ENCODE measurements at places on chromosomes 12 and 14.
A peak's percentile ranks its signal among the peaks of the same experiment; 100 is the strongest.

DNA sequence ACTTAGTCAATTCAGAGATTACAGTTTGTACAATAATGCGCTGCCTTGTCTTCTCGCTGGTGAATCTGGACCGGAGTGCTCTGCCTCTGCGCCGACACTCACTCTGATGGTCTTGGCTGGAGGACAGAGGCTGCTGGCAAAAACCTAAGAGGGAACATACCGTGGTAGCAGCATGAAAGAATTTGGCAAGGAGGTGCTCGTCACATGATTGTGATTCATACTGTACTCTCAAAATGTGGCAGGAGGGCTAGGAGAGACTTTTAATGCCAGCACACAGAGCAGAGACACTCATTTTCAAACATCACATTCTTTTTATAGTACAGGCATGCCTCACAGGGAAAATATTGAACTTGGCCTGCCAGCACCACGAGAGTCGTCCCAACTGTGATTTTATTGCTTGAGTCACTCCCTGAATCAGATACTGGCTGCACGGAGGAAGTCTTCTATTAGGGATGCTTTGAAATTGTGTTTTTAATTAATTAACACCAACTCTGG is 67.8 kb downstream of the HMGA2 start:
- DNase-seq, result peak; percentile 99

- no peak for DNase-seq
Measured at GRCh38 chr14:56996721-56997399, 186.6 kb upstream of the OTX2 start.

DNA sequence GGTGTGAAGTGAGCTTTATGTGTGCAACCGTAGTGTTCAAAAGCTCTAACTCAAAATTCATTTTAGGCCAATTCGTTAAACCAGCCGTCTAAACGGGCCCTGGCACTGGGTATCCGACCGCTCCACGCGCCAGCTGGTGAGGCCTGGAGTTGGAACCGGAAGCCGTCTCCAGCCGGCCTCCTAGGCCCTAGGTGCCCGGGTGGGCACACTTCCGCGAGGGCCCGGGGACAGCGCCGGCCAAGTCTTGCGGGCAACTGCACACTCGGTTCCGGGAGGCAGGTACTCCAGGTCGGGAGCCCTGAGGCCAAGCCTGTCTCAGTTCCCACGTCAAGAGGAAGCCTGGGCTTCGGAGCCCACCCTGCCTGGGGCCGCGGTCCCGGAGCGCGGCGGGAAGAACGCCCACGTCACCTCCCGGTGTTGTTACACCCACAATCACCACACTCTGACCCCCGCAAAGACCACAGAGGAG is 16.2 kb downstream of the OTX2 start:
- DNase-seq, result no peak

- DNase-seq, result no peak
Measured at GRCh38 chr12:53090554-53090953, 6.9 kb upstream of the IGFBP6 start.

DNA sequence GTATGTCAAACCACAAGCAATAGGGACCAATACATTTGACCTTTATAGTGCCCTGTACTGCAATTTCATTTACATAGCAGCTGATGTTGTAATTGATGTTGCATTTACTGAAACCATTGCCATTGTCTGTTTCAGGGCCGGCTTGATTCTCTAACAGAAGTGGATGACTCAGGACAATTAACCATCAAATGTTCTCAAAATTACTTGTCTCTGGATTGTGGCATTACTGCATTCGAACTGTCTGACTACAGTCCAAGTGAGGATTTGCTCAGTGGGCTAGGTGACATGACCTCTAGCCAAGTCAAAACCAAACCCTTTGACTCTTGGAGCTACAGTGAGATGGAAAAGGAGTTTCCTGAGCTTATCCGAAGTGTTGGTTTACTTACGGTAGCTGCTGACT is 216.0 kb downstream of the AKAP6 start:
- DNase-seq, result no peak

GRCh38 chr12:4059898-4060568 is 186.8 kb upstream of the PARP11 start:
- no peak for DNase-seq

GRCh38 chr12:38691164-38691563 is 214.2 kb downstream of the CPNE8 start:
- no peak for DNase-seq

- peak; percentile 96 for DNase-seq
Measured at GRCh38 chr12:116426391-116427136, 132.6 kb upstream of the MAP1LC3B2 start.

GRCh38 chr12:52691076-52691840 is 11.1 kb upstream of the KRT1 start:
- DNase-seq, result no peak

DNA sequence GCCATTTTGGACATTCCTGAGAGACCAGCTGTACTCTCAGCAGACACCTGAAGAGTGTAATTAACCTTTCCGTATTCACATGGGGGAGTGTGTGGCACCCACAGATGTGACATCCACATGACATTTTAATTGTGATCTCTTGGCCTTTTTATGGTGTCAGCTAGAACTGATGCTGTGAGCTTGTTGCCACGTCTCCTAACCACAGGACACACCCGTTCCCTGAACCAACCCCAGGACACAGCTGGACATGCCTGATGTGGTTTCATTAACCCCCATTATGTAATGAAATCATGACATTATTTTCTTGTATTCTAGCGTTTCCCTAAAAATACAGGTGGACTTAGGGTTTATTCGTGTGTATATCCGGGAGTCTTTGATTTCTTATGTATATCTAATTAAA is 1036.1 kb downstream of the TMEM121 start:
- DNase-seq, result no peak

- no peak for DNase-seq
Measured at GRCh38 chr14:38887696-38888095, 215.3 kb downstream of the SEC23A start.

- no peak for DNase-seq
Measured at GRCh38 chr12:6390084-6390799, 6.3 kb downstream of the LTBR start.

- DNase-seq, result no peak
Measured at GRCh38 chr12:32148372-32148771, 41.7 kb downstream of the BICD1 start.

- no peak for DNase-seq
Measured at GRCh38 chr12:24864796-24865125, 84.1 kb downstream of the BCAT1 start.

- no peak for DNase-seq
Measured at GRCh38 chr14:45247427-45247826, 5.6 kb downstream of the MIS18BP1 start.

GRCh38 chr12:31586728-31587127 is 4.2 kb downstream of the DENND5B start:
- DNase-seq, result no peak

- DNase-seq, result no peak
Measured at GRCh38 chr14:59377991-59378601, 87.1 kb downstream of the GPR135 start.

GRCh38 chr14:70077005-70077404 is 111.7 kb downstream of the SLC8A3 start:
- DNase-seq, result no peak

DNA sequence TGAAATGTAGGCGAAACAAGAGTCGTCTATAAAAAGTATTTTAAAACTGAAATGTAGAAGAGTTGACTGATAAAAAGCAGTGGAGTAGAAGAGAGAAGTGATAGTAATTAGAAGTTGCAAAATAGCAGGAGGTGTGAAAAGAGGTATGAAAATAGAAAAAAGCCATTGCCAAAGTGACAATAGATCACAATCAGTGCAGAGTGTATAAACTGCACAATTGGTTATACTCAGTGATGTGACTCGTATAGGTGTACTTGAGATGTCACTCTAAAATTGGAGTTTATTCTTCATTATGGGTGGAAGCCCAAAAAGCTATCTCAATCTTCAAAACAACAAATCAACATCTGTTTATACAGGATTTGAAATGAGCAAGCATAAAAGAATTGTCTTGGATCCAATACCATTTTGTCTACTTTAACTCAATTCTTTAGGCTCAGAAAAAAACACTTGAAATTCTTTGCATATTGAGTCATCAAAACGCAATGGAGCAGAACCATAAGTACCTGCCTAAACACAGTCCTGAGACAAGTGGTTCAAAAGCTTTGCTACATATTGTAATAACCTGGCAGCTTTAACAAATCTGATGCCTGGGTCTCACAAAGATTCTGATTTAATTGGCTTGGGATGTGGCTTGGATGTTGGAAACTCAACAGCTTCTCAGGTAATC is 8.8 kb downstream of the IKBIP start:
- no peak for DNase-seq

GRCh38 chr12:75935539-75936242 is 95.9 kb downstream of the PHLDA1 start:
- no peak for DNase-seq

DNA sequence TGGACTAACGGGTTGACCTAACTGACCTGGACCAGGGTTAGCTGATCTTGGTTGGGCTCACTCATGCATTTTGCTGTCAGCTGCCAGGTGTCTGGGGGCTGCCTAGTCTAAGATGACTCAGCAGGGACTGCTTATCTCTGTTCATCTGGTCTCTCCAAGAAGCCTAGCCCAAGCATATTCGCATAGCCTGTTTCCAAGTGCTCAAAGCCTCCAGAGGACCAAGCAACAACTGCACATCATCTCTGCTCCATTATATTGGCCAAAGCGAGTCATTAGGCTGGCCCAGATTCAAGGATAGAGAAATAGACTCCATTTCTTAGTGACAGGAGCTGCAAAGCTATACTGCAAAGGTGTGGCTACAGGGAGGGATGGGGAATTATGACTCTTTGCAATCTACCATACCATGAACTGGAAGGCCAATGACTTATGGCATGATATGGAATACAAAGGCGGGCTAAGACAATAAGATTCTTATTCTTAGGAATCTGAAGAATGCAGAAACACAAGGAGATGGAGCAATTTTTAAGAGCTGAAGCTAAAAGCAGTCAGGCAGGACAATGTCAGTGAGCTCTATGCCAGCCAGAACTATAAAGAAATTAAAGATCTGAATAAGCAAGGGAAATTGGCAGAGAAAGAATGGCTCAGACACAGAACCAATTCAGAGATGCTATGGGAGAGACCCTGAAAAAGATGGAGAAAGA is 194.6 kb upstream of the FSCB start:
- no peak for DNase-seq

DNA sequence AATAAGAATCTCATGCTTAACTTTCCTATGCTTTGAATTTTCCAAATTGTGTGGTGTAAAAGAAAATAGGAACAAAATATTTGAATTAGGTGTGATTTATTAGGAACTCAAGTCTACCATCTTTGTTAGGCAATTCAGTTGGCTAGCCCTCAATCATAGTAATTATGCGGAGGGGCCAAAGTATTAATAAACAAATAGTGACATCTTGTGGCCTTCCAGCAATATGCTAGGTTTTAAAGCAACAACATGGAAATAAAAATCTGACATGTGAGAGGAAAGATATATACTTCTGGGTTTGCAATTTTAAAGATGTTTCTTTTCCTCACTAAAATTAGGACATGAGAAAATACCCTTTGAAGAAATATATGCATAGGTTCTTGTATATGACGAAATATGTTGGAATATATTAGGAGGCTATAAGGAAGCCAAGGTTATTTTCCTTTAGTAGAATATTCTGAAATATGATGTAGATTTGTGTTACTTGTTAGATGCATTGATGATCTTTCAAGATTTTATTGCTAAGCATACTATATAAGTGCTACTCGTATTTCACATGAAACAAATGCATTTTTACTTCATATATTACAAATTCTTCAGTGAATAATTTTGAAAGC is 200.4 kb downstream of the PTPRO start:
- DNase-seq, result no peak

DNA sequence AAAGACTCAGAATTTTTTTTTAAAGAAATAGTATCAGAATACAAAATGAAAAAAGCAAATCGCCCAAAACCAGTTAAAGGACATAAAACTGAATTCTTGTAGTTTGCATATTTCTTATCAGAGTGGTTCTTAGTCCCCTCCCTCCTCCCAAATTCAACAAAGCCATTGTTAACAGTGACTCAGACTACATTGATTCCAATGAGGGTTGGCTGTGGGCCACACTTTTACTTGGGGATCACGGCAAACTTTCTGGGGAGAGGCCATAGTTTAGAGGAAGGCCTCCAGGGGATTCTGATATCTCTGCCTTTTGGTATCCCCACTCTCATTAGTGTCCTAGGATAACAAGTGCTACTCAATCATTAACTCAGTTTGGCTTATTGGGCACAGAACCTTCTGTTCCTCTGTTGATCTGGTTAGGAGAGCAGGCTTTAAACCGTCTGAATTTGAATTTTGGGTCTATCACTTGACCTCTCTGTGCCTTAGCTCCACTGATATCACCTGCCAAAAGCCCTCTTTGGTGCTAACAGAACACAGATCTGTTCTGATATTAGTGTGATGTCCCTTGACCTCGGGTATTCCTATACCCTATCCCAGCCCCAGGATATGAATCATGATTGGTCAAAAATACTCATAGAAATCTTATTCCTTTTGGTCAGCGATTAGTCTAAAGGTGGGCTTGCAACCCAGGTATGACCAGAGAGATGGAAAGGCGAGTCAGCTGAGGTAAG is 45.2 kb upstream of the APPL2 start:
- DNase-seq, result no peak

DNA sequence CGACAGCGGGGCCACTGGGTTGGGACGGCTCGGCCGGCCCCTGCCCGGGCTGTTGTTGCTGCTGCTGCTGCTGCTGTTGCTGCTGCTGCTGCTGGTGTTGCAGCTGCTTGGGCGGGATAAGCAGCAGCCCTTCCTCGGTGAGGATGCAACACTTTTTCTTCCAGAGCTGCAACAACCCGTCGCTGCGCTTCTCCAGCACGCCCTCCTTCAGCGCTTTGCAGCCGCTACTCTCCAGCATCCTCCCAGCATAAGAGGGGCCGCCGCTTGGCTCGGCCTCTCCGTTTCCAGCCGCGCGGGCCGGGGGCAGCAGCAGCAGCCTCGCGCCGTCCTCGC is 529 bp downstream of the PHLDA1 start:
- DNase-seq, result no peak

- DNase-seq, result no peak
Measured at GRCh38 chr14:89519040-89519439, 102.0 kb upstream of the FOXN3 start.

- DNase-seq, result peak; percentile 55
Measured at GRCh38 chr14:71206766-71207371, 299.6 kb downstream of the PCNX1 start.

- DNase-seq, result no peak
Measured at GRCh38 chr14:53946404-53947093, 10.1 kb downstream of the BMP4 start.

GRCh38 chr12:75815756-75816155 is 215.8 kb downstream of the PHLDA1 start:
- no peak for DNase-seq

- no peak for DNase-seq
Measured at GRCh38 chr12:54390668-54391551, 6.4 kb upstream of the ZNF385A start.
